Central memory CD8-positive, alpha-beta T cell (primary cell): ENCODE measurements at places on chromosomes 16 and 17.

DNA sequence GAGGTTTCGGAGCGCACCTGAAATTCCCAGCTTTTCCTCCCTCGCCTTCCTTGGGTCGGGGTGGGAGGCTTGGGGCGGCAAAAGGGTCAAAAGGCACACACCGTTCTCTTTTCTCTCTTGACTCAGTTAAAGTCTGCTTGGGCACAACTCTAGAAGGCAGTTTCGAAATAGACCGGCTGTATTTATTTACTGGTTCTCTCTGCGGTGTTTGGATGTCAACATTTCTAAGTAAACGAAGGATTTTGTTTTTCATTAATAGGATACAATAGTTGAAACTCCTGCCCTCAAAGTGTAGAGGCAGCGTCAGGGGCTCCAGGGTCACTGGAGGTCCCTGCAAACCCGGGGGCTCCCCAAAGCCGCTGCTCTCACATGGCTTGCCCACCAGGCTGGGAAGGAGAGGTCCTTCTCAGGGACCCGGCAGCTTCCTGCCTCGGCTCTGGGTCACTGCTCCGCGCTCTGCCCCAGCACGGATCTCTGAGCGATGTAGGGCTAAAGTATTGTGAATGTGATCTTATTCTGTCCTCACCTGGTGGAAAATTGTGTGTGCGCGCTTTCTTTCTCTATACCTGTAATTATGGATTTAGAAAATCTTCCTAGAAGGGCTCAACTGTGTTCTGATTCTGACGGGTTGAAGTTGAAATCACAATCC is 952 bp downstream of the BMERB1 start:
- no peak for DNase-seq

- no peak for DNase-seq
Observed at GRCh38 chr16:85400305-85401205, 212.6 kb upstream of the GSE1 start.

DNA sequence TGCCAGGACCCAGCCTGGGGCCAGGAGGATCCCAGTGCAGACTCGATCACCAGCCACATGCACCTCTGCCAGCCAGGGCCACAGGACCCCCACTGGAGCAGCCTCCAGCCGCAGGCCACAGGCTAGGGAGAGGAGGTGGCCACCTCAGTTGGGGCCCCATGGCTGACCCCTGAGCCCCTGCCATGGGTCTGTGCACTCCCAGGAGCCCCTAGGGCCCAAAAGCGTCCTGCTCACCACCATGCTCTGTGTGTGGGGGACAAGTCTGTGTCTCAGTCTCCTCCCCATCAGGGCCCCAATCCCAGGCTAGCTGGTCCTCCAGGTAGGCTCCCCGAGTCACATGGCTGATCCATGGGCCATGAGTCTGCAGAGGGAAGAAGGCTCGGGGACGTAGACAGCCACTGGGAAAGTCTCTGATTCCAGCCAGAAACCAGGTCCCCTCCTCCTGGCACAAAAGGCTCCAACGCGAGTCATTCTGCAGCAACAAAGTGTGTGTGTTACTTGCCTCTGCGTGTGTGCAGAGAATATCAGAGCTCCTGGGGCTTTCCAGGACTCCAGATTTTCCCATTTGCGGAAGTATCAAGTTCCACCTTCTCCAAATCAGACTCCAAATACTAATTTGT is 6.1 kb upstream of the PRSS8 start:
- no peak for DNase-seq

DNA sequence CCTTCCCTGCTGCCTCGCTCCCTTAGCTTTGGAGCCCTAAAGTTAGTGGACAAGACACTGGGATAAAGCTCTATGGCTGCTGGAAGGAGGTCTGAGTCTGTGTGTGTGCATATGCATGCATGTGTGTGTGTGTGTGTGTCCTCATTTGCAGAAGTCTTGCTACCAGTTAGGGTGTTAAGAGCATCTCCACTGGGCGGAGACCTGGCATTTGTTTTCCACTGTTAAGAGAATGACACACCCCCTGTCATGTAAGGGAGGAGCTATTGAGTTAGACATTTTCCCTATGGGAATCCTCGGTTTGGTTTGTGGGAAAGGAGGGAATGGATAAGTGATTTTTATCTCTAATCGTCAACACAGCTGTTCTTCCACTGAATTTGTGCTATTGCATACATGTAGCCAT is 24.8 kb upstream of the ARHGAP23 start:
- DNase-seq = no peak

GRCh38 chr16:381789-382717 is at the start of gene PGAP6:
PGAP6 (minus strand) TSS chr16:381978; CDS start chr16:381821, 157 bp downstream.
- no peak for DNase-seq

DNA sequence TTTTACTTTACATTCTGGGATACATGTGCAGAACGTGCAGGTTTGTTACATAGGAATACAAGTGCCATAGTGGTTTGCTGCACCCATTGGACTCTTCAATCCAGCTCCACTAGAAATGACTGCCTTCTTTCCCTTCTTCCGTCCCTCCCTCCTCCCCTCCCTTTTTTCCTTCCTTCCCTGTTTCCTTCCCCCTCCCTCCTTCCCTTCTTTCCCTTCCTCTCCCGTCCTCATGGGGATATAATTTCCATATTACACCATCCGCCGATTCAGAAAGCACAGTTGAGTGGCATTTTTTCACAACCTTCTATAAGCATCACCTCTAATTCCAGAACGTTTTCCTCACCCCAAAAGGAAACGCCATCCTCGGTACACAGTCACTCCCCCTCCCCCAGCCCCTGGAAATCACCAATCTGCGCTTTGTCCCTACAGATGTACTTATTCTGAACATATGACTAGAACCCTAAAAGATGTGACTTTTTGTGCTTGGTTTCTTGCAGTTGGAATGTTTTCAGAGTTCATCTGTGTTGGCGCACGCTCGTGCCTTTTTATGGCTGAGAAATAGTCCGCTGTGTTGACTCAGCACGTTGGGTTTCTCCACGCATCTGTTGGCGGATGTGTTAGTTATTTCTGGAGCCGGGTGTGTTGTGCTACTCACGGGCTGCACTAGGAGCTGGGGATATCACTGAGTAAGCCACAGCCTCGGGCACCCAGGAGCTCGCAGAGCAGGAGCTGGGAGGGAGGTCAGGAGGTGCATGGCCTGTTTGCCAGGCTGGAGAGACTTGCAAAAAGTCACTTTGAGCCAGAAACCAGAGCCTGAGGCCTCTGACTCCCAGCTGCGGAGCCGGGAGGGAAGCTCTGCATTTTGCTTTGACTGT is 336.4 kb downstream of the SEC14L1 start:
- no peak for DNase-seq

DNA sequence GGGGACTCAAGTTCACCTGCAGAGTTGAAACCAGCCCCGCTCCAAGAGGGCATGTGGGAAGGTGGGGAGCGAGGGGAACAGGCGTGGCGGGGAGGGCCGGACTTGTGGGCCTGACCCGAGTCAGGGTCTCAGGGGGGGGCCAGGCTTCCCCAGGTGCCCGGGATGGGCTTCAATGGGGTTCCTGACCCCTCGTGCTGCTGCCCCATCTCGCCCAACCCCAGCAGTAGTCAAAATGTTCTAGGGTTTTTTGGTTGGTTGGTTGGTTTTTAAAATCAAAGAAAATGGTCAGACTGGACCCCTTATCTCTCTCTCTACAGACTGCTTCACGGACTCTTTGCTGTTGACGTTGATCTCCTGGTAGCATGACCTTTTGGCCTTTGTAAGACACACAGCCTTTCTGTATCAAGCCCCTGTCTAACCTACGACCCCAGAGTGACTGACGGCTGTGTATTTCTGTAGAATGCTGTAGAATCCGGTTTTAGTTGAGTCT is 69.5 kb downstream of the AMFR start:
- DNase-seq = no peak

DNA sequence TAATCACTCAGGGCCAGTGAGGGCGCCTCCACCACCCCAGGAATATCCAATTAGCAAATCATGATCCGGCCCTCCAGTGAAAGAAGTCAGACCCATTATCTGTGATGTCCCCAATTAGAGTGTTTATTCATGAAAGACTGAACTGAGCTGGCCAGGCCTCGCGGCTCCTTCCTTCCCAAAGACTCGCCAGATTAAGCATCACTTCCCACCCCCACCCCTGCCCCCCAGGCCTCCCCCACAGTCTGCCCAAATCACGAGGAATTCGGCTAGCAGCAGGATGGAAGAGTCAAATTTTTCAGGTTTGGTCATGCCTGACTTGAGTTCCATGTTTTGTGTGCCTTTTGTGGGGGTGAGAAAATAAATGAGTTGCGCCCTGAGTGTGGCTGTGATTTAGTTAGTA is 298.4 kb upstream of the SALL1 start:
- DNase-seq = no peak

DNA sequence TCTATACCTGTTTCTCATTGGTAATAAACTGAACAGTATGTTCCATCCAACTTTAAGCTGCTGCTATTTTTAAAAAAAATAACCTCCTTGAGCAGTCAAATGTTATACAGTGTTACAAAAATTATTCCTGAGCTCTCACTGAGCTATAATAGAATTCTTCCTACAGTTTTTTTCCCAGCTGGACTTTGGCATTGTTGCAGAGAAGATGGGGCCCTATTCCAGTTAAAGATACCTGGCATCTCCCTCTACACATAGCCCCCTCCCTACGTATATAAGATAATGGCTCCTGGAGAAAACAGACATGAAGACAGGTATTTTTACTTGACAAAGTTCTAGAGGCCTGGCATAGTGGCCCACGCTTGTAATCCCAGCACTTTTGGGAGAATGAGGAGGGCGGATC is 1.6 kb upstream of the COX6A2 start:
- no peak for DNase-seq

DNA sequence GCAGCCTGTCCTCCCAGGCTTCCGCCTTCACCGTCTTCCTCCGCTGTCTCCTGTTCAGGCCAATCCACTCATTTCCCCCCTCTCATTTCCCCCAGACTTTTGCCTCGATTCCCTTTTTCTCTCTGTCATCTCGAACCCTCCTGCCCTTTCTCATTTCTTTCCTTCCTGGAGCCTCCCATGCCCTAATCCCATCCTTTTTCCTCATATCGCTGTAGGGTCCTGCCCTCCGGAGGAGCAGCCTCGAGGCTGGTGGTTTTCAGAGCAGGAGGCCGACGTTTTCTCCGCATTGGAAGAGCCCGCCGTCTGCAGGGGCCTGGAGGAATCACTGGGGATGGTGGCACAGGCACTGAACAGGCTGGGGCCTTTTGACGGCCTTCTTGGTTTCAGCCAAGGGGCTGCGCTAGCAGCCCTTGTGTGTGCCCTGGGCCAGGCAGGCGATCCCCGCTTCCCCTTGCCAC is 597 bp downstream of the OVCA2 start:
- DNase-seq = no peak

DNA sequence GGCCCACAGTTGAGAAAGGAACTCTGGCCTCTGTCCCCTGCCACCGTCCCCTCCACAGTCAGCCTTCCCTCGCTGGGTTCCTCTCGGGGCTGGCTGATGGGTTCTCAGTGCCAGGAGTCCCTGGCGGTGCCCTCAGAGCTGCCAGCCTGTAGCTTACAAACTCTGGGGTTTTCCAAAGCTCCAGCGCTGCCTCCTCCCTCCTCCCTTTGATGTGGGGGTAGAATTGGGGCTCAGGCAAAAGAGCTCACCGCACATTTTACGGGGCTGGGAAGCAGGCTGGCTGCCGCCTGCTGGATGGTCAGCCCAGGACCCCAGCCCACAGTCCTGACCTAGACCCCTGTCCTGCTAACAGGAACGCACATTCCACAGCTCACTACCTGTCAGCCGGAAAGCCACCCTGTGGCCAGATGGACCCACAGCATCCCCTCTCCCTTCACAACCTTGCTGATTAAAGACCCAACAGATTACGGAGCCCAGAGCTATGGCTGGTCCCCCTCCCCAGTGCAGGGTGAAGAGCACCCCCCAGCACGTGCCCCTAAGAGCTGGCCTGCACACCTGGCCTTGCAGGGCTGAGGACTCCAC is 6.0 kb downstream of the VASN start:
- DNase-seq = no peak

DNA sequence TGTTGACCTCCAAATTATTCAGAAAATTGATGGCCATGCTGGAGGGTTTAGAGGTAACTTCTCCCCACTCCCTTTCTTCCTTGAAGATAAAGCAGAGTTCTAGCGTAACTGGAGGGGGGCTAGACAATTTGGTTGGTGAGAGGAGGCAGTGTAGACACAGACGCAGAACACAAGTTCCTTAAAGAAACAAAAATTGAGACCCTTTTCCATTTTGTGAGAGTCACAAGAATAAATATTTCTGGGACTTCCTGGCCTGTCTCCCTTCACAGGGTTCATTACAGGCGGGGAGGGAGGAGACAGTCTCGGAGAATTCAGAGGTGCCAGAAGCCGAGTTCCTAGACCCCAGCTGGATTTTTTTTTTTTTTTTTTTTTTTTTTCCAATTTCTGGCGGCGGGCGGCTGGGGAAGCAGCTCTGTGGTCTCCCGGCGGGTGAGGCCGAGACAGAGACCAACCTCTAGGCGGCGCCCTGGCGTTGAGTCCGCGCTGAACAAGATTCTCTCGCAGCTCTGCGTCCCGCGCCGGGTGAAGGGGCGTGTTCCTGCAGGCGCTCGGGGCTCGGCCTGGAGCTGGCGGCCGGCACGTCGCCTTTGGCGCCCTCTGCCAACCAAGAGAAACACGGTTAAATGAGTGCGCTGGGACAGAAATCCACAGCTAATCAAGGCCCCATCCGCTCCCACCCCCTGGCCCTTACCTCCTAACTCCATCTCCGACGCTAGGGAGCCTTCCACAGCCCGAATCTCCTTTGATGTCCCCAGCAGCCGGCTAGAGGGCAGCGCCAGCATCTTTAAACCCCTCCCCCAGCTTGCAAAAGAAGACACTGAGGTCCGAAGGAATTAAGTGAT is 10.2 kb upstream of the HOXB9 start:
- no peak for DNase-seq

DNA sequence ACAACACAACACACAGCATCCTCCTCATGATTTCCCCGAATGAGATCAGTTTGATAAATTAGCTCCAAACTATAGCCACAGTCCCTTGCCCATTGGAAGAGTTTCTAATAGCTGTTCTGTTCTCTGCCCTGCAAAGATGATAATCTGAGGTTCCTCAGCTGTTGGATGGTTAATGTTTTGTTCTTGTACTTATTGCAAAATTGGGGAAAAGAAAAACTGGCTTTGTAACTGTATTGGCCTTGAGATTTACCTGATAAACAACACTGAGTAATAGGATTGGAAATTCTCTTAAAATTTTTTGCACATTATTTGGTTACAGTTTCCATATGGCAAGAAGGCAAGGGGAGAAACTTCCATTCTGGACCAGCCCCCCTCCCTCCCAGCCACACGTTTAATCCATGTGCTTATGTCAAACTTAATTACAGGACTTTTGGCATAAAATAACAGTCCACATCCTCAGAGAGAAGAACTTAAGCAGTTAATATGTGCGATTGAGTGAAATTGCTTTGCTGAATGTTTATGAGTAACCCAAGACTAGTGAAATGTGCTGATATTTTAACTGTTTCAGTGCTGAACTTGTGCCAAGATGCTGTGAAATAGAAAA is 119.1 kb upstream of the ZFHX3 start:
- no peak for DNase-seq

DNA sequence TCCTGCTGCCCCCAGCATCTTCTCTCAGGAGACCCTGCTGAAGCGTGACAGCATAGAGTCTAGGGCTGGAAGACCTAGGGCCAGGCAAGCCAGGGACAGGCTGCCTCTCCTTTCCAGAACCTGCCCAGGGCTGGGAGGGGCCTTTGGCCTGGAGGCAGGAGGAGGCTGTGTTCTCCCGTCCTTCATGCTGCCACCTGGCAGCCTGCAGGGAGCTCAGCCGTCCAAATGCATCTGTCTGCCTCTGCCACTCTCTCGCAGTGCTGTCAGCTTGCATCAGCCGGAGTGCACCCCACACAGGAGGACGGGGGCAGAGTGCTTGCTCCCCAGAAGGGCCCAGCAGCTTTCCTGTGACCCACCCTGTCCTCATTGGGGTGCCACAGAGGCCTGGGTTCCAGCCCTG is 31.3 kb downstream of the ARHGAP23 start:
- no peak for DNase-seq
